ENCODE measurements at places on chromosomes 6 and 20.
A peak's percentile ranks its signal among the peaks of the same experiment; 100 is the strongest.

GRCh38 chr20:4053071-4053919 is 37.9 kb upstream of the RNF24 start:
- DNase-seq: no peak

GRCh38 chr6:158969148-158969547 is 30.9 kb downstream of the RSPH3 start:
- DNase-seq: no peak

DNA sequence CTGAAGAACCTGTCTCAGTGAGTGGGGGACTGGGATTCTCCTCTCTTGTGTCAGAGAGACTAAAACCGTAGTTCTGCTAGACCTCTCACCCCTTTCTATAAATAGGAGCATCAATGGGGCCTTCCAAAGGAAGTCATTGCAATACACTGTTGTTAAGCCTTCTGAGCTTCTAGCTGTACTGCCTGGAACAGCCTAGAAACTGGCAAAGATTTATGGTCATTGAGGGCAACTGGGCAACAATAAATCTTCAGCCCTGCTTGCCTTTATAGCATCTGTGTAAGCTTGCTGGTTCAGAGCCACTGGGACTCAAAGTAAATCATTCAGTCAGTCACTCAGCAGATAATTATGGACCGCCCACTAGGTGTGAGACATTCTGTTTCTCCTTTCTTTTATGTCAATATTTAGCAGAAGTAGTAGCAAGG is 53.2 kb downstream of the PPP1R14C start:
- no peak for DNase-seq

DNA sequence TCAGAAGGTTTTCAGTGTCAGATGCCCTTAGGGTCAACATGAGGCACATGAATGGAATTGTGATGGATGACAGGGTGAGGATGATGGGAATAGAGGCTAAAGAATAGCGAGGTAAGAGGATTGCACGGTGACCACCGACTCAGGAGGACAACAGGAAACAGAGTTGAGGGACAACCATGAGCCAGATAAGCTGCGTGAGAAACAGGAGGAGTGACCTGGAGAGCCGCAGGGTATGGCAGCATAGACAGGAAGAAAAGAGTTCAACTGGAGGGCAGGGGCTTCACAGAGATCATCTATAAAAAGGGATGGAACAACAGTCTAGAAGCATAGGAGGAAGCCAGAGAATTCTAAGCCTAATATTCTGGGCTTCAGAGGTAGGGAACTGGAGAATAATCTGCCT is 84.7 kb upstream of the ENPP5 start:
- no peak for DNase-seq

DNA sequence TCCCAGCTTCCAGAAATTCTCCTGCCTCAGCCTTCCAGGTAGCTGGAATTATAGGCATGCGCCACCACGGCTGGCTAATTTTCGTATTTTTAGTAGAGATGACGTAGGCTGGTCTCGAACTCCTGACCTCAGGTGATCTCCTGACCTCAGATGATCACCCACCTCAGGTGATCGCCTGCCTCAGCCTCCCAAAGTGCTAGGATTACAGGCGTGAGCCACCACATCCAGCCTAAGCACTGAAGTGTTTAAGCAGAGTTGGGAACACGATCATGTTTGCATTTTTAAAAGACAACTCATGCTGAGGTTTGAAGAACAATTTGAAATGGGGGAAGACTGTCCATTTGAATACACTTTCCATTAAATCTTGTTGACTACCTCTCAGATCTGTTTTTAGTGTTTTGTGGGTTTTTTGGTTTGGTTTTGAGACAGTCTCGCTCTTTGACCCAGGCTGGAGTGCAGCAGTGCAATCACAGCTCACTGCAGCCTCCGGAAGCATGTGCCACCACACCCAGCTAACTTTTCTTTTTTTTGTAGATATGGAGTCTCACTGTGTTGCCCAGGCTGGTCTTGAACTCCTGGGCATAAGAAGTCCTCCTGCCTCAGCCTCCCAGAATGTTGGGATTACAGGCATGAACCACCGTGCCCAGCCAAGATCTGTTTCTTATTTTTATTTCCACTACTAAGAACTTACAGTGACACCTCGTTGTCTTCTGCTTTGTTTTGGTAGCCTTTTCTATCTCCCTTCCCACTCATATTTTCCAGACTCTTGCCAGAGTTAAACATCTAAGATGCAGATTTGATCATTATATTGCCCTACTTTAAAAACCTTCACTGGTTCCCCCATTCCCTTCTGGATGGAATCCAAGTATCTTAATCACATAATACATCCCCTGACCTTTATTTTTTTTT is 5.5 kb downstream of the CASP8AP2 start:
- DNase-seq: peak; percentile 34

DNA sequence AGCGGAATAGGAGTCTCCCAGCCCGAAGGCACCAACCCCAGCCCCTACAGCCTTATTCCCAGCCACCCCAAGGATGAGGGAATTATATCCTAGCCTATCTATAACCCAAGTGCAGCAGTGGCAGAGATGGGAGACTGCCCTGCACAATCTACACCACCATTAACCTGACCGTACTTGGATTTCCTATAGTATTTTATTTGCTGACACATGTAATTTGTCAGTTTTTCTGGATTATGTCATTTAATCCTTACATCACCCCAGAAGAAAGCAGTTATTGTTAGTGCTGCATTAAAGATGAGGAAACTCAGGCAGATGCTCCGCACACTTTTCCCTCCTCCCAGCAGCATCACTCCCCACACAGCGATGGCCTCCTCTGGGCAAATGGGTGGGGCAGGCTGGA is 6.0 kb downstream of the BFSP1 start:
- no peak for DNase-seq

DNA sequence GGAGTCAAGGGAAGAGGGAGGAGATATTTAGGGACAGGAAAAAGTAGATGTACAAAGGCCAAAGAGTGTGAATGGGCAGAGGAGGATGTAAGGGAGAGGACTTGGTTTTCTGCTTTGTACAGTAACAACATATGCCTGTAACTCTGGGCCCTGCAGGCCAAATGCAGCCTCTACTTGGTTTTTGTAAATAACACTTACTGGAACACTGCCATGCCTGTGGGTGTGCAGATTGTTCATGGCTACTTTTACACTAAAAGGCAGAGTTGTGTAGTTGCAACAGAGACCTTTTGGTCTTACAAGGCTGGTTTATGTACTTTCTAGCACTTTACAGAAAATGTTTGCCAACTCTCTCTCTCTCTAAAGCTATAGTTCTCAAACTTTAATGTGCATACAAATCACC is 157.1 kb downstream of the PHACTR1 start:
- DNase-seq: no peak

GRCh38 chr6:84066536-84066935 is 33.0 kb downstream of the MRAP2 start:
- DNase-seq: no peak

- DNase-seq: no peak
Measured at GRCh38 chr20:20585146-20585545, 127.3 kb downstream of the RALGAPA2 start.

- DNase-seq: peak; percentile 6
Measured at GRCh38 chr6:56851541-56852259, 103.2 kb upstream of the BEND6 start.

GRCh38 chr6:119609865-119610264 is 260.3 kb upstream of the MAN1A1 start:
- DNase-seq: no peak

DNA sequence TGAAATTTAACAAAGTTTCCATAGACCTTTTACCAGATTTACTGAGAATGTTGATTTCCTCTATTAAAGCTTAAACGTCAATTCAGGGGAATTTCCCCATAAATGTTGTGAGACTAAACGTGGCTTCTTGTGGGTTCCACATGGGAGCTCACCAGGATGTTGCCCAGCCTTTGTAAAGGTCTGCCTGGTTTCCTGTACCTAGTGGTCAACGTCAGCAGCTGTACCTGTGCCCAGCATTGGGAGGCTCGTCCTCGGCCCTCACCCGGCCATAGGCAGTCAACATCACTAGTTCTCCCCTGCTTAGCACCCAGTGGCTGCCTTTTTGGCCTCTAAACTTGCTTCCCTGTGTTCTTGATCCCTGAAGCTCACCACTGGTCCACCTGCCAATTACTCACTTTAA is 22.1 kb upstream of the CD83 start:
- DNase-seq: no peak

- no peak for DNase-seq
Measured at GRCh38 chr6:161104966-161105365, 113.4 kb downstream of the MAP3K4 start.

DNA sequence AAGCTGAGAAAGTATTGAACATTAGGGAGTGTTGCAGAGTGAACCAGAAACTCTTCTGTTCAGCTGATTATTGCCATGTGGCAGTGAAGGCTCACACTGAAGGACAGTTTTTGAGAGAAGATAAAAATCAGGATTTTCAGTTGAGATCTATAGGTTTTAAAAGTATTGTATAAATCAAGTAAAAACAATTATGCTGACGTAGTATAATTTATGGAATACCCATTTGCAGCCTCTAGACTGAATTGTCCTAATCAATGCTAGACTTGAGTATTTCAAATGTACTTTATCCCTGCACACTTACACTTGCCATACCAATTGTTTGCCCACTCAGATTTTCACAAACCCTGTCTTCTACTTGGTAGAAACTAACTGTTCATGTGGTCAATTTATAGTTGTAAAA is 245.8 kb downstream of the FRK start:
- no peak for DNase-seq

DNA sequence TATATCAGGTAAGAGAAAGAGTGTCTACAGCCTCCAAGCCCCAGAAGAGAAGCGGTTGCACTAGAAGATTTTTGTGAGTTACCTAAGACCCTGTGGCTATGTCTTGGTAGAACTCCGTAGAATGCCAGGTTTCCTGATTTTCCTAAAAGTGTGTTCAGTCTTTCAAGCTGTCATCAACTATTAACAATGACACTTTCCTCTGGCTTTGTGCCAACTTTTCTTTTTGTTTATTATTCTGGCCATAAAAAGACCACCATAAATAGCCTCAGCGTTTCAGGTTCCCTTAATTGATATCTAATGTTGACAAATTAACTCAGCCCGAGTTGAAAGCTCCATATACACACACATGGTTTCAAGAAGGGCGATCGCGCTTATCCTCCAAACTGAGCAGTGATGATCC is 1.2 kb downstream of the PAK5 start:
- DNase-seq: no peak

DNA sequence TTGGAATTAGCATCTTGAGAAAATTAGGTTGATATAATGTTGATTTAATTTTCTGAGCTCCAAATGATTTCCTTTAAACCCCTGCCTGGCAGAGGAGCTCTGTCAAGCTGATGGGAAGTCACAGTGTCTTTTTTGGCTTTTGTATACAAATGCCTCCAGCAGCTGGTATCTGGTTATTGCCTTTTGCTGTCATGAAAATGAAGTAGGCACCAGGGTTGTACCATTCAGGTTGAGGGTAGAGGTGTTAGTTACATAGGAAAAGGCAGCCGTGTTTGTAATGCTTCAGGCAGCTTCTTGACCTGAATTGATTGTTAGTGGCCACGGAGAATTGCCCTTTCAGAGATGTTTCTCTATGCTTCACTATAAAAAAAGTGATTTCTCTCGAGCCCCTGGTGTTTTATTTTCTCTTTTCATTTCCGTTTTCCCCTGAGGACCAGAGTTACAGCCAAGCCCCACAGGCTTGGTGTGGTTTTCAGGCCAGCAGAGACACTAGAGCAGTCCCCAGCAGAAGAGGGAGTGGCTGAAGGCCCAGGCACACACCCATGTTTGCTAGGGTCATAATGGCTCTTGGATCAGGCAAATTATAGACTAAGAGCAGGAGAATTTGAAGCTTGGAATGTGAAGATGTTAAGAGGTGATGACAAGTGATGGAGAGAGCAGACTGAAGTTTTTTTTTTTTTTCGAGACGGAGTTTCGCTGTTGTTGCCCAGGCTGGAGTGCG is 21.6 kb downstream of the CMTR1 start:
- no peak for DNase-seq

- DNase-seq: no peak
Measured at GRCh38 chr6:133358574-133359150, 117.5 kb downstream of the EYA4 start.

GRCh38 chr6:148523551-148523950 is 180.9 kb downstream of the SASH1 start:
- DNase-seq: no peak

Data from stimulated activated CD4-positive, alpha-beta T cell treated with anti-CD3 and anti-CD28 coated beads, Interleukin-12 subunit alpha, Interleukin-12 subunit beta, amount 100 ng/mL, for 48 hours (primary cell).